ENCODE measurements at places on chromosomes 2 and 18. TPM values are rescaled to one million over a fixed set of nuclear protein-coding genes. Genes with fewer than 3 reads are reported as not detected.
A peak's percentile ranks its signal among the peaks of the same experiment; 100 is the strongest.

GRCh38 chr2:56687169-56687568 lies 503.4 kb downstream of the CCDC85A start:
- DNase-seq: no peak

DNA sequence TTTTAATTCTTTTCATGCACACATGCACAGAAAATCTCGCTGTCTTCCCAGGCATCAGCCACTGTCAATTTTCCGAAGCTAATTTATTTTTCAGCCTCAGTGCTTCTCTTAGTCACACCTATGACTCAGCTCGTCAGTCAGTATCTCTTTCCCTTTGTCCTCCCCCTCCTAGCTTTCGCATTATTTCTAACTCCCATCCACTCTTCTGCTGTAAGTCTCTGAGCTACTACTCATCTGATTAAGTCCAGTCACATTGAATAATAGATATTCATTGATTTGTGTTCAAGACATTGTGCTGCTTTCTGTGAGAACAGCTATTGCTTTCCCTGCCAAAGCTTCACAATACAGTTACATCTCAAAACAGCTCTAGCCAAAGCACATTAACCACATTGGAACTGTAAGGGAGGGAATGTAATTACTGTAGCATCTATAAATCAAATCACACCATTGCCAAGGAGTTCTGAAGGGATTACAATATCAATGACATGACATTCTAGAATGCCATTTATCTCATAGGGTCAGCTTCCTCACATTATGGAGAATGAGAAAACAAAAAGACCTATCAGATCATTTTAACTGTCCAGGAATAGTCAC lies 89.4 kb downstream of the SCN3A start:
- no peak for DNase-seq

DNA sequence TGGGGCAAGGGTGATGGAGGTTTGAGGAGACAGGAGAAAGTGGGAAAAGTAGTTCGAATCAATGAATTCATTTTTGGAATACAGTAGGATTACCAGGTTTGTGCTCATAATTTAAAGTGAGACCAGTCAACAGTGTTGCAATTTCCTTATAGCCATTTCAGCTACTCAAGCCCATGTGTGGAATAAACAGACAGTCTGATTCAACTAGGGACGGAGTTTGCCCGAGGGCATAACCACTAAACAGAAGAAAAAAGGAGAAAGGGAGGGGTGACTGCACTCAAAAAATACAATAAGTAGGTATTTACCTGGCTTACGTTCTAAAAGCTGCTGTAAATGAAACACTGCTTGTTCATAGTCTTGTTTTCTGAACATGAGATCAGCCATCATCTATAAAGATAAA lies 55.2 kb downstream of the TTC21B start:
- no peak for DNase-seq

GRCh38 chr2:189179570-189179950 lies at the start of gene COL5A2:
Gene COL5A2 (minus strand): TSS chr2:189179761. CDS start chr2:189179604, 157 bp downstream.
- peak; percentile 53 for DNase-seq

DNA sequence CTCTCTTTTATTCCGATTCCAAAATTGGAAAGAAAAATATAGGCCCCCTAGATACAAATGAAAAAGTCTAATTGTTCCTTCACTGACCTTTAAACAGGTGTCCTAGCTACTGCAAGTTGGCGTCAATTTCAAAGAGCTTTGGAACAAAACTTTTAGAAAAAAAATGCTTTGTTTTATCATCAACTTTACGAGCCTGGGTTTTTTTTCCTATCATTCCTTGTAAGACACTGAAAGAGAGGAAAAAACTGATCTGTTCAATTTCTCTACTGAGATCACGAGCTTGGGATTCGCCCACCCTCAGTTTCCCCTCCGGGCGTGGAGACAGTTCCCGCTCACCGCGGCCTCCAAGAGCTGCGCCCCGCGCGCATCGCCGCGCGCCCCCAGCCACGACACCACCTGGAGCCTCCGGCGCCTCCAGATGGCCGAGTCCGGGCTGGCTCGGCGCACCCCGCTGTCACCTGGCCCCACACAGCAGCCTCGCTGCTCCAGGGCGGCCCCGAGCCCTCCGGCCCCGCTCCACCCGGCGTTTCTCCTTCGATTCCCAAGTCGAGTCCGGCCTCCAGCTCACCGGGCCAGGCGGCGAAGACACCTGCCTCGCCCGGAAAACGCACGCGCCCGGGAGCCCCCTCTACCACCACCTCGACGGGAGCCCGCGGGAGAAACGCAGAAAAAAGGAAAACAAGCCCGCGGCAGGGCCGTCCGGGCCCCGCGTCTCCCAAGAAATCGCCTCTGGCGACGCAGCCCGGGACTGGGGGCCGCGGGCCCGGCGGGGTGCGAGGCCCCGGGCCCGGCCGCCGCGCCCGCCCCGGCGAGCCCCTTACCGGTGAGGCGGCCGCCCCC lies 656 bp downstream of the TBC1D8 start:
- peak; percentile 55 for DNase-seq

The ANKRD53 gene
- total RNA-seq: 0.30 TPM

The KIF1A gene
- total RNA-seq: 0.65 TPM

The TMEM169 gene
- total RNA-seq: 0.62 TPM

The CIB4 gene
- not detected for total RNA-seq

All from Right ventricle myocardium superior (tissue), 1 donor.